ENCODE measurements at places on chromosomes 11 and 22.
A peak's percentile ranks its signal among the peaks of the same experiment; 100 is the strongest.

DNA sequence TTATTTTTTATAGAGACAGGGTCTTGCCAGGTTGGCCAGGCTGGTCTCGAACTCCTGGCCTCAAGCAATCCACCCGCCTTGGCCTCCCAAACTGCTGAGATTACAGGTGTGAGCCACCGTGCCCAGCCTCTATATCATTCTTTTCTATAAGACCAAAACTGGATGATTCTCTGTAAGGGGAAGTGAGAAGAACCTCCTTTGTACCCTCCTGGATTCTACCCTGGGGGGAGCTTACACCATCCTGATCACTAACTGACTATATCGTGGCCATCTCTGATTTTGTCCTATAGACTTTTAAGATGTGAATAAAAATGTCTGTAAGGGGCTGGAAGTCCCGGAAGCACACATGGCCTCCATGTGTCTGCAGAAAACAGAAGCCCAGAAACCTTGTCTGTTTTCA lies 9.1 kb downstream of the PIWIL4 start:
- no peak for DNase-seq

GRCh38 chr11:1829039-1829820 lies 5.6 kb upstream of the SYT8 start:
- peak; percentile 3 for DNase-seq

DNA sequence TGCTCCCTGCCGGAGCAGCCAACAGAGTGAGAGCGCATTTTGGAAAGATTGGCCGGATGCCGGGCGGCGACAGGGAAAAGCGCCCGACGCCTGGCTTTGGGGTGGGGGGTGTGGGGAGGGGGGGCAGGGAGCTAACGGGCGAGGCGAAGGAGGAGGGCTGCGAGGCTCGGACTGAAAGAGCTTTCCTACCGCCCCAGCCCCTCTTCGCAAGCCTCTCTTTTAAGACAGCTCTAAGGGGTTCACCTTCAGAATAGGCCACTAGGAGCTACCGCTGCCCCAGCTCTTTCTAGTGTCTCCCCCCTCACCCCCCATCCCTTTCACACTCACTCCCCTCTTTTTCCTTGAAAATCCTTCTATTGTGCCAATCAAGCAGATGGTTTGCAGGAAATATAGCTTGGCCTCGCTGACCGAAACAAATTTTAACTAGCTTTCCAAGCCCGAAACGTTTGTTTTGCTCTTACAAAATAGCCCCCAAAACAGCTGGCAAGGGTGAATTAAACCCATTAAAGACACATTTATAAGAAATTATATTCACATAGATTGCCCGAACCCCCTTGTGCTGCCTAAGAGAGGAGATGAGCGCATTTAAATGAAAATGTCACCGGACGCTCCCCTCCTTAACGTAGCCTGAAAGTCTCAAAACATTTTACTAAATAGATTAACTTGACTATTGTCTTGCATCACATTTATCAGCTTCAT lies 3.7 kb upstream of the DBX1 start:
- DNase-seq: no peak

DNA sequence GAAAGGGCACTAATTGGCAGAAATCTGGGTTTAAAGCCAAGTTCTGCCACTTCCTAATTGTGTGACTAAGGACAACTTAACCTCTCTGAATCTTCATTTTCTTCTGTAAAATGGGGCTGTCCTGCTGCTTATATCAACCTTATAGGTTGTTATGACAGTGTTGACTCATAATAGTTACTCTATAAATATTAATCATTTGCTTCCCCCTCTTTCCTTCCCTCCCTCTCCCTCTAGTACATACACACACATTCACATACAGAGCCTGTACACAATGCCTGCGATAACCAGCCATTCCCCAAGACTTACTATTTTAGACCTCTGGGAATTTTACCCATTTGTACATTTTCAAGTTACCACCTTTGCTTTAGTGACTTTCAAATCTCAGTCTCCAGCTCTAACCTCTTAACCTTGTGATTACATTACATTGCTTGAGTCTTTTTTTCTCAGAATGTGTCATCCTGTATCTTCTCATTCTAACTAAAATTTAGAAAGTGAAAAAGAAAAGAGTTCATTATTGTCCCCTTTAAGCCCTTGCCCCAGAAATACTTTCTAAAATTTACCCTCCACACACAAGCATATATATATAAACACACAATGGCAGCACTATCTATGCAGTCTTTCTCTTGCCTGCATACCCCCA lies 31.9 kb downstream of the GDPD4 start:
- no peak for DNase-seq

DNA sequence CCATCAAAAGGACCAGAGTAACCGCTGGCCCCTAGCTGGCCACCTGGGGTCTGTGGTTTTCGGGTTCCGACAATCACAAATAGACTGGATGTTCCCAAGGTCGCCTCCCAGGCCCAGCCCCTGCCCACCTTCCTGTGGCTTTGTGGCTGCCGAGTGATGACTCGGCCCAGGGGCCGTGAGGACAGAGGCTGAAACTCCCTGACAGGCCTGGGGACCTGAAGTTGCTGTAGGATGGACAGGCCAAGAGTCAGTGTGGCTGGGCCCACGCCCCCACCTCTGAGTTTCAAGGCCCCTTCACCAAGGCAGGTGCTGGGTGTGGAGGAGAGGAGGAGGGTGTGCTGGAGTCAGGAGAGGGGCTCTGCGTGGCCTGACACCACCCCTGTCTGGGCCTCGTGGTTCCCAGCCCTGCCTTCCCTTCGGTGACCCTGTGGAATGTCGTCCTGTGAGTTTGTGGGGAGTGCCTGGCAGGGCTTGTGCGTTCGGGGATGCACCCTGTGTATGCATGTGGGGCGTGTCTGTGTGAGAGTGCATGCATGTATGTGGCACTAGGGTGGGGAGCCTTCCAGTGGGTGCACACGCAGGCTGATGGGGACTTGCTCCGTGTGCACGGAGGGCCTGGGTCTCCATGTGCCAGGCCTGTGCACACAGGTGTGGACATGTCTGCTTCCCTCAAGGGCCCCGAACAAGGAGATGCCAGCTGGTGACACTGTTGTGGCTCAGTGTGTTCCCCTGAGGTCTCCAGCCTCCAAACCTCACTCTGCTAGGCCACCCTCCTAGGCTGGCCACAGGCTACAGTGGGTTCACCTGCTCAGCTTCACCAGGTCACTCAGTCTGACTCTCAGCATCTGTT lies 8.4 kb upstream of the MGAT3 start:
- no peak for DNase-seq

DNA sequence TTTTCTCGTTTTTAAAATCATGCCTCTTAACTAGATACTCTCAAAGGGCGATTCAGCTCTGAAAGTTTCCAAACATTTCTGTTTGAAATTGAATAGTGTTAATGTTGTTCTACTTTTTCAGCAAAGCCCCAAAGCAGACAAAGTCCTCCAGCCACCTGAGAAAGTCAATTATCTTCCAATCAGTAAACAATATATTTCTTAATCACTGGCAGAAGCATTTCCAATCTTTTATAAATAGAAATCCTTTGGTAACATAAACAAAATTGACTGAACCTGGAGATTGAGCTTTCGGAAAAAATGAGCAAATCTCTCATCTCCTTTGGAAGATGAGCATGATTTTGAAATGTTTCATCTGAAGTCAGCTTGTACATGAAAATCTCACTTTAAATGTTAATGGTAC lies 84.4 kb upstream of the FIBIN start:
- DNase-seq: no peak

DNA sequence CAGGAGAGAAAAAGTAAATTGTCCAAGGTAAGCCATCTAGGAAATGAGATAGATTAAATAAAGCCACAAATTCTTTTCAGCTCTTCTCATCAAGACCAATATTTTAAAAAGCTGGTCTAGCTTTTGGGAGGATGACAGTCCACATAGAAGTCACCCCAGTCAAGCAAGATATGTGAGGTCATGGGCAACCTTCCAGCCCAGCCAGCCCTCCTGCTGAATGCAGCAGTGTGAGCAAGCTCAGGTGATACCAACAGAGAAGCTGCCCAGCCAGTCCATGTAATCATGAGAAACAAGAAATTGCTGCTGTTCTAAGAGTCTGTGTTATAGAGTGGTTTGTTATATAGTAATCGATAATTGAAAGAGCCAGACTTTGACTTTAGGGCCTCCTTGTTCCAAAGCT lies 28.7 kb downstream of the KCNE3 start:
- no peak for DNase-seq

DNA sequence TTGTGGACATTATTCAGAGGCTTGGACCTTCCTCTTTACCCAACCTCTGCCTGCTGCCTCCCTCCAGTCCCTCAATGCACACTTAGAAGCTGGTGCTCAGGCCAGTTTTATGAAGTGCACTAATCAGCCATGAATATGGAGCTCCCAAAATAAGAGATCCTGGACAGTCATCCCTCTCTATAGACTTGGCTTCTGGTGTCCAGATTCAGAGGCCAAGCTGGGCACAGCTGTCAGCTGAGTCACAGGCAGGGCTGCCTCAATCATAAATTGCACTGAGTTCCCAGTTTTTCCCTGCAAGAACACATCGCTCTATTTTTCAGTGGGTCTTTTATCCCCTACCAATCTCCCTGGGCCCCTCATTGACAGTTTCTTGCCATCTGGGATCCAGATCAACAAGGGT lies 161.7 kb upstream of the CADM1 start:
- DNase-seq: no peak

GRCh38 chr11:118843565-118843964 lies 40.1 kb upstream of the CXCR5 start:
- DNase-seq: peak; percentile 8
